ENCODE measurements at places on chromosomes 2 and 18.

GRCh38 chr2:198220763-198221610 lies 416.6 kb downstream of the PLCL1 start:
- DNase-seq: no peak

DNA sequence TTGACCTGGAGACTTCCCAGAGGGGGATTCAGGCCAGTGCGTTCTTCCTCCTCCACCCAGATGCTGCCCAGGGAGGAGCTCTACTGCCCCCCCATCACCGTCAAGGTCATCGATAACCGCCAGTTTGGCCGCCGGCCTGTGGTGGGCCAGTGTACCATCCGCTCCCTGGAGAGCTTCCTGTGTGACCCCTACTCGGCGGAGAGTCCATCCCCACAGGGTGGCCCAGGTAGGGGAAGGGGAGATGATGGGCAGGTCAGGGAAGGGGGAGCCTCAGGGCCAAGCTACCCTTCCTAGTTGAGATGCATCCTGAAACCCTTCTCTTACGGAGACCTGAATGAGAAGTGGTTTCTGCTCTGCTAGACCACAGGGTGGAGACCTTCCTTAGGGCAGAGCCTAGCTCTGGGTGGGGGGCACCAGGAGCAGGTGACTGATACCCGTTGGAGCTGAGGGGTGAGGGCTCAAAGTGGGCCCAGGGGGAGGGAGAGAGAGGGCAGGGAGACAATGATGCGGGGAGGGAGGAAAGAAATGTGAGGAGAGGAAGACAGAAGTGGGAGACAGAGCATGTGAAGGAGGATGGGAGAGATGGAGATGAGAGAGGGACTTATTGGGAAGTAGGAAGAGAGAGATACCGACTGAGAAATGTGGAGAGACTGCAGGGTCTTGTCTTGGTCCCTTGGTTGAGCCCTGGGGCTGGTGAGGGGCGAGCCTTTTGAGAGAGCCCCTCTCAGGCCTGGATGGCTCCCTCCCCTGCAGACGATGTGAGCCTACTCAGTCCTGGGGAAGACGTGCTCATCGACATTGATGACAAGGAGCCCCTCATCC lies 159.4 kb downstream of the DYSF start:
- DNase-seq: no peak

GRCh38 chr2:224986477-224986876 lies 55.8 kb downstream of the DOCK10 start:
- DNase-seq: peak; percentile 36

DNA sequence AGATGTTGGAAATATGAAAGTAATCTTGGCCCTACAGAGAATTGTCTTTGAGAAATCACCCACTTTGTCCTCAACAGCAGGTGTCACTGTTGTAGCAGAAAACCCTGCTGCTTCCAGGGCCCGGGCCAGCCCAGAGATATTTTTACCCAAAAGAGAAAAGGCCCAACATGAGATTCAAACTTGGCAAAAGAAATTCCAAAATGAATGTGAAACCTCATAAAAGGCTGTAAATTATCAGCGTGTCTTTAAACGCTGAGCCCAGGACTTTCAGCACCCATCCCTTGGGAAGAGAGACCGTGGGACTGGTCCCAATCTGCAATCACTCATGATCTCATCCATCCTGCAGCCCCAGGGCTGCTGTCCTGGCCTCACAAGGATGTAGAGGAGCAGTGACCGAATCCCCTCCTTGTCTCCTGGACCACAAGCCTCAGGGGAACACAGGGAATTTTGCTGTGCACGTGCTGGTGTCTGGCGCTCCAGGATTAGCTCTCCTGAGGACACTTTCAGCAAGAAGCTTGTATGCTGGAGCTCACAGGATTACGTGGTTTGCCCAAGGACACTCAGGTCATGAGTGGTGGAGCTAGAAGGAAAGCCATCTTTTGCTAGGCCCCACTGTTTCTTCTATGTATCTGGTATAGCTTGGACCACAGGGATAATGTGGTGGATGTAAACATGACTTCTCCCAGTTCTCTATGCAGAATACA lies 202.1 kb downstream of the RNF144A start:
- DNase-seq: no peak

- no peak for DNase-seq
Observed at GRCh38 chr2:73418343-73418742, 32.7 kb downstream of the ALMS1 start.

DNA sequence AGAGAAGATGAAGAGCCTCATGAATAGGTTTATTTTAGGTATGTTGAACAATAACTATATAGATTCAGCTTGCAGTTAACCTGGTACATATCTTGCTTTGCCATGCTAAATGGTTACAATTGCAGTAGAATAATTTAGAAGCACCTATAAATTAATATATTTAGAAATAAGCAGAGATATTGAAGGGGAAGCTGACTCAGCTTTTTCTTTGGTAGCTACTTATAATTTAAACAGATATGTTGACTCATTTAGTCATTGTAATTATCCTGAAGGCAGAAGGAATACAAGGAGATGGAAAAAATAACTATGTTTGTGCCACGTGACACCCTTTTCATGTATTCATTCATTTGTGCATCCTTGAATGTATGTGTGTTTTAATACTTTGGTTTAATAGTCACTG lies 755.5 kb downstream of the SUCLG1 start:
- DNase-seq: no peak

GRCh38 chr2:176101842-176102241 lies 2.2 kb downstream of the HOXD12 start:
- DNase-seq: no peak

- no peak for DNase-seq
Observed at GRCh38 chr18:74251297-74252038, 40.3 kb downstream of the CYB5A start.

- DNase-seq: no peak
Observed at GRCh38 chr2:227870710-227871374, 589 bp upstream of the DAW1 start.

DNA sequence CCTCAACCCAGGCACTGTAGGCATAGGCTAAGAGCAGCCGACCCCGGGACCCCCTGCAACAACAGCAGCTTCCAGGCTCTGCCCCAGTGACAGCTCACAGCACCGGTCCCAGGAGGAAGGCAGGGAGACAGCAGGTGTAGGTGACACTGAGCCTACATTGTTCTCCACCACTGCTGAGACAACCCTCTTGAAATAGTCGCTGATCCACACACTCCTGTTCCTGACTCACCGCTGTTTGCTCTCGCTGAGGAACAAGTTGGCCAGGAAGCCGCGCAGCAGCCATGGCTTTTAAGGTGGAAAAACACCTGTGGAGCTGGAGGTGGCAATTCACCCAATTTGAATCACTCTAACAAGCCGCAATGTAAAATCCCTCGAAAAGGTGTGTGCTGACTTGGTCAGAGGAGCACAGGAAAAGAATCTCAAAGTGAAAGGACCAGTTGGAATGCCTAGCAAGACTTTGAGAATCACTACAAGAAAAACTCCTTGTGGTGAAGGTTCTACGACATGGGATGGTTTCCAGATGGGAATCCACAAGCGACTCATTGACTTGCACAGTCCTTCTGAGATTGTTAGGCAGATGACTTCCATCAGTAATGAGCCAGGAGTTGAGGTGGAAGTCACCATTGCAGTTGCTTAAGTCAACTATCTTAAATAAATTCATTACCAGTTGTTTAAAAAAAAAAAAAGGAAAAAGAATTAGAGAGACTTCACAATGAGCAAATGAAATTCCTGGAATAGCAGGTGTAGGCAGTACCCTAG lies 167.5 kb downstream of the ARL4C start:
- no peak for DNase-seq

- DNase-seq: no peak
Observed at GRCh38 chr2:79831961-79832360, 319.1 kb downstream of the CTNNA2 start.

DNA sequence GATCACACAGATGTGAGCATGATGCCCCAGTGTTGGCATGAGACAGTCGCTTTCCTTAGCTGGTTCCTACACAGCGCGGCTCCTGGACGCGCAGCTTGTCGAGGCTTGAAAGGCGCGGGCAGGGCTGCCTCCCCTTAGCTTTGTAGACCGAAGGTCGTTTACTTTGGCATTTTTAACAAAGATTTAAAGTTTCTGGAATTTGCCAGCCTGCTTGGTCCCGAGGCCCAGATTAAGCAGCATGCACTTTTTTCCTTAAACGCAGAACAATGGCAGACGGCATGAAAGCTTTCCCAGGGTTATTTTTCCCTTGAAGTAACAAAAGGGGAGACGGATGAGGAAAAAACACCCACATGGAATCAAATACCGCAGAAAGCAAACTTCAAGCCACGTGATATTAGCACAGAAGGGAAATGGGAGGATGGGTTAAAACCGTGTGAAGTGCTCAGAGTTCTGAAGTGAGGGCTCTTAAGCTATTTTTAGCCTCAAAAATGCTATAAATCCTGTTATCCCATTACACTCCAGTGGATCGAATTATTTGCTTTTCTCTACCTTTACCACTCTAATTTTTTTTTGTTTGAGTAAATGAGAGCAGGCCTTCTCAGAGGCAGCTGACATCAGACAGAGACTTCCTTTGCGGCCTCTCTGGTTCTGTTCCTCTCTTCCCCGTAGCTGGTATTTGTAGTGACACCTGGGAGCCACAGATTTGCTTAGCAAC lies 55.7 kb downstream of the NPAS2 start:
- DNase-seq: no peak

GRCh38 chr2:118723394-118723793 lies 124.1 kb downstream of the EN1 start:
- DNase-seq: no peak

DNA sequence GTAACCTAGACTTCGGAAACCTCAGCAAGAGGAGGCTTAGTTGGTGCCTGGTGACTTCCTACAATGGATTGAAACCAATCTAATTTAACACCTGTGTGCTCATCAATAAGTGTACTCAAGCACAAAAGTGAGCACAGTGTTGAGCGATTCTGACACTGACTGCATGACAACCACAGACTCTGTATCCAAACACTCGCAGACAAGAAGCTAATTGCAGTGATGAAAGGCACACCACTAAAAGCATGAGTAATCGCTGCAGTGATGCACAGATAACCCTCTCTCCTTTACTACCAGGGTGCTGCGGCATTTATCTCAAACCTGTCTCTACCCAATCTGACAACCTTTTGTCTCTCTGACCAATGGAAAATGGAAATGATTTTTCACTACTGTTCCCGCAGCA lies 168.1 kb downstream of the AFF3 start:
- DNase-seq: no peak

- no peak for DNase-seq
Observed at GRCh38 chr18:54229421-54230059, 5.1 kb upstream of the MBD2 start.

DNA sequence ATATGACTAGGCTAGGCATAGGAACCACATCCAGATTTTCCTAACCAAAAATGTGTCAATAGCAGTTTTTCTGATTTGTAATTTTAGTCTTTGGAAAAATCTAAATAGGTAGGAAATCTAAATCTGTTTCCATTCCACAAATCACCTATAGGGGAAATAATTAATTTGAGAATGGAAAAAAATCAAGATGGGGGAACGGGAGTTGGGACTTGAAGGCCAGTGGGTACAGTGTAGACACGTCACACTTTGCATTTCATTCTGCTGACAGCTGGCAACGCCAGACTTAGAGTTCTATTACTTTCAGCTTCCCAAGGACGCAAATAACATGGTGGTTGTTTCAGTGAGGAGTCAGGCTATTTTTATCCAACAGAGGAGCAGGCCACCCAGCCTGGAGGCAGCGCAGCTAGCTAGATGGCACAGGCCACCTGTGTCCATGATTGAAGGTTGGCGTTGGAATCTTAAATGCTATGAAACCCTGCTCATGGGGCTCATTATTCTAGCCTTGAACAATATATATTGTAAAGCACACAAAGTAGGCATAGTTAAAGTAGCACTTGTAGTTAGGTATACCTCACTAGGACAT lies 23.4 kb downstream of the HNRNPA3 start:
- no peak for DNase-seq

- no peak for DNase-seq
Observed at GRCh38 chr2:223587301-223587700, 14.9 kb downstream of the SCG2 start.

DNA sequence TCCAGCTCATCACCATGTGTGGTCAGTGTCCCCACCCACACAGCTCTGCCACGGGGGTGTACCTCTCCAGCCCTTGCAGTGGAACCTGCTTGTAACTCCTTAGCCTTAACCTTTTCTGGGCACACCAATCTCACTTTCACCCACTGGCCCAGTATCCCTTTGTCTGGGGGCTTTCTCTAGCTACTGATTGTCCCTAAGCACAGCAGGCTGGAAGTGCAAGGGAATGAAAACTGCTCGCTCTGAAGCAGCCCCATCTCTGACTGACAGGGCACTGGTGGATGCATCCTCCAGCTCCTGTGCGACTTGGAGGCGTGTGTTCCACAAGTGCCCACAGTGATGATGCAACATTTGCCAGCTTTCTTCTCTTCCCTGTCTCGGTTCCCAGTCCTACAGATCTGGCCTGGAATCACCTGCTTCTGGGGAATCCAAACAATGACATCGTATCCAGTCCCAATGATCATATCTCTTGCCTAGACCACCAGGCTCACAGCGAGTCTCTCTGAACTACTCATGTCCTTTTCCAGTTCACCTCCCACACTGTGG lies 33.6 kb downstream of the SCTR start:
- no peak for DNase-seq

DNA sequence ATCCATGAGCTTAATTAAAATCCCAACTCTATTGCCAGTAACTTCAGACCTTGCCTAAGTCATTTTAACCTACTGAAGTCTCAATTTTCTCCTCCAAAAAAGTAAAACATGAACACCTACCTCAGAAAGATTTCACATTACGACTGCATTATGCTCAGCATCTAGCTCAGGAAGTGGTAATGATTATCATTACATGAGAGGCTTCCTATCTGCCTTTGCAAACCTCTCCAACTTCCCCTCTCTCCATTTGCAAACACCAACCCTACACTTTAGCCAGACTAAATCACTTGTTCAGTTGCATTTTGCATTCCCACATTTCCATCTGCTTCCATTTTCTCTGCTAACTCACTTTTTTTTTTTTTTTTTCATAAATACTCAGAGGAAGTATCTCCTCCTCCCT lies 6.8 kb downstream of the SLC38A11 start:
- DNase-seq: no peak

GRCh38 chr18:62554061-62554815 lies 31.4 kb downstream of the ZCCHC2 start:
- no peak for DNase-seq

- DNase-seq: no peak
Observed at GRCh38 chr2:54680397-54681041, 42.9 kb upstream of the EML6 start.

DNA sequence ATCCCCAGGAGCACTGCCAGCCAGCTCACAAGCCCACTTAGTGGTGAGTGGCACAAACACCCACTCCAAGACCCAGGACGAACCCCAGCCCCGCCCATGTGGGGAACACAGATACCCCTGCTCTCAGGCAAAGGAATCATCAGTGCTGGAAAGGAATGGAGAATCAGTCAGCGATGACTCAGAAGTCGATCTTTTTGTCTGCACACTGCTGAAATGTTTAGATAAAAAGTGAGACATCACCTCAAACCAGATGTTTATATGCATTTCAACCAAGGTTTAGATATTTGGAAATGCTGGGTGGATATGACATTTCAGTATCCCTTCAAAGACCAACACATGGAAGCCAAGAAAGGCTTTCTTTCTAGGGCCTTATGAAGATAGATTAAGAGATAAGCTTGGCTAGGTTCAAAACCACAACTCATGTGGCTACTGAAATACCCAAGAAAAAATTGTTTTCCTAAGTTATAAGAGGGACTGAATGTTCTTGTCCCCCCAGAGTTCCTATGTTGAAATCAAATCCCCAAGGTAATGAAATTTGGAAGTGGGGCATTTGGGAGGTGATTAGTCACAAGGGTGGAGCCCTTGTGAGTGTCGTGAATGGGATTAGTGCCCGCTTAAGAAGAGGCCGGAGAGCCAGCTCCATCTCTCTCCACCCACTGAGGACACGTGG lies 43.7 kb downstream of the POU3F3 start:
- no peak for DNase-seq

Data from CD4-positive, alpha-beta T cell treated with Interleukin-15 for 4 hours (primary cell).